ENCODE measurements at places on chromosomes 7 and 10. TPM values are rescaled to one million over a fixed set of nuclear protein-coding genes. Genes with fewer than 3 reads are reported as not detected.

The FIGNL1 gene
- total RNA-seq: 40.4 TPM

The PNLIP gene
- not detected for total RNA-seq

The PAX4 gene
- not detected for total RNA-seq

The CPN1 gene
- total RNA-seq: not detected

GRCh38 chr10:87860156-87860795 lies 3.1 kb downstream of the KLLN start:
- no peak for DNase-seq
- no peaks in the 10 kb centered on the region for H3K36me3 ChIP-seq
- peaks cover 10% of the 10 kb centered on the region for H3K27me3 ChIP-seq
- H3K4me1 ChIP-seq: peaks cover 16% of the 10 kb centered on the region
- H3K27ac ChIP-seq: no peak overlapping the region

DNA sequence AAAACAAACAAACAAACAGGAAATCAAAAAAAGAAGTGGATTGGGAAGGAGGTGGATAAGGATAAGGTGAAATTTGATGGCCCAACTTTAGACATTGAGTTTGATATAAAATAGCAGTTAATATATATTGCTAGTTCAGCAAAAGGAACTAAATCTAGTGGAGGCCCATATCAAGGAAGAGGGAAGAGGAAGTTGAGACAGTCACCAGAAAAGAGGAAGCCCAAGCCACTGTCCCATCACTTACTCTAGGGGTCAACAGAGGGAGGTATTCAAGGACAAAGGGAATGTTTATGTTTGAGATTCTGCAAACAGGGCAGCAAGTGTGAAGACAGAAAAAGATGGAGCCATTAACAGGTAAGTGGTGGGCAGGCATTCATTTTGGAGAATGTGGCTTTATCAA lies 3.7 kb downstream of the LAMTOR4 start:
- H3K36me3 ChIP-seq: peaks cover 7% of the 10 kb centered on the region
- H3K27me3 ChIP-seq: no peaks in the 10 kb centered on the region

Measured in neural crest cell (in vitro differentiated cells).